ENCODE measurements at places on chromosomes 12 and 14. TPM values are rescaled to one million over a fixed set of nuclear protein-coding genes. Genes with fewer than 3 reads are reported as not detected.

DNA sequence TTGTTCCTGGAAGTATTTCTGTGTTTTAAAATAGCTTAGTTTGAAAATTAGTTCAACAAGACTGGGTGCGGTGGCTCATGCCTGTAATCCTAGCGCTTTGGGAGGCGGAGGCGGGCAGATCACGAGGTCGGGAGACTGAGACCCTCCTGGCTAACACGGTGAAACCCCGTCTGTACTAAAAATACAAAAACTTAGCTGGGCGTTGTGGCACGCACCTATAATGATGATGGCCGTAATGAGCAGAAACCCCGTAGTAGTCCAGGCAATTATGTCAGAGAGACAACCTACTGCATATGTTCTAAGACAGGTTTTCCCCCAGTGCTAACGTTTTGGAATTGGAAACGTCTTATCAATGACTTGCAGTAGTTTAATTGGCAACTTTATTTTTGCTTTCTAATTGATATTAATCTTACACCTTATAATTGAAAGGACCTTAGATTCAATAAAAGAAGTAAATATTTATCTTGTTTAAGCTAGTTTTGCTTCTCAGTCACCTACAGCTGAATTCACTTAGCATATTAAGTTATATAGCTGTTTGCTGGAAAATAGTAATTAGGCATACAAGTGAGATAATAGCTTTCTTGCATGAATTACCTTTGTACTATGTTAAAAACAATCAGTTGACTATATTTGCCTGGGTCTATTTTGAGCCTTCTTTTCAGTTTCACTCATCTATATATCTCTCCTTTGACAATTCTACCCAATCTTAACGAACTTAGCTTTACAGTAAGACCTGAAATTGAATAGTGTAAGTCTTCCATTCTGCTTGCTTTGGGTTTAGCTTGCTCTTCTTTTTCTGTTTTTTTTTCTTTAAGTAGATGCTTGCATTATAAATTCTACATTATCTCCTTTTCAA, 15.6 kb downstream of the CLECL1 start:
- H3K4me1 ChIP-seq = peaks cover 36% of the 10 kb centered on the region
- H3K27ac ChIP-seq = no peak overlapping the region
- peaks cover 26% of the 10 kb centered on the region for H3K36me3 ChIP-seq
- no peak overlapping the region for H3K4me3 ChIP-seq
- DNase-seq = no peak
- no peaks in the 10 kb centered on the region for H3K27me3 ChIP-seq

GRCh38 chr14:24098927-24099813, 5.1 kb downstream of the PCK2 start:
- no peaks in the 10 kb centered on the region for H3K27me3 ChIP-seq
- DNase-seq = no peak
- H3K27ac ChIP-seq = peak overlapping the region; percentile 40
- H3K4me3 ChIP-seq = no peak overlapping the region

DNA sequence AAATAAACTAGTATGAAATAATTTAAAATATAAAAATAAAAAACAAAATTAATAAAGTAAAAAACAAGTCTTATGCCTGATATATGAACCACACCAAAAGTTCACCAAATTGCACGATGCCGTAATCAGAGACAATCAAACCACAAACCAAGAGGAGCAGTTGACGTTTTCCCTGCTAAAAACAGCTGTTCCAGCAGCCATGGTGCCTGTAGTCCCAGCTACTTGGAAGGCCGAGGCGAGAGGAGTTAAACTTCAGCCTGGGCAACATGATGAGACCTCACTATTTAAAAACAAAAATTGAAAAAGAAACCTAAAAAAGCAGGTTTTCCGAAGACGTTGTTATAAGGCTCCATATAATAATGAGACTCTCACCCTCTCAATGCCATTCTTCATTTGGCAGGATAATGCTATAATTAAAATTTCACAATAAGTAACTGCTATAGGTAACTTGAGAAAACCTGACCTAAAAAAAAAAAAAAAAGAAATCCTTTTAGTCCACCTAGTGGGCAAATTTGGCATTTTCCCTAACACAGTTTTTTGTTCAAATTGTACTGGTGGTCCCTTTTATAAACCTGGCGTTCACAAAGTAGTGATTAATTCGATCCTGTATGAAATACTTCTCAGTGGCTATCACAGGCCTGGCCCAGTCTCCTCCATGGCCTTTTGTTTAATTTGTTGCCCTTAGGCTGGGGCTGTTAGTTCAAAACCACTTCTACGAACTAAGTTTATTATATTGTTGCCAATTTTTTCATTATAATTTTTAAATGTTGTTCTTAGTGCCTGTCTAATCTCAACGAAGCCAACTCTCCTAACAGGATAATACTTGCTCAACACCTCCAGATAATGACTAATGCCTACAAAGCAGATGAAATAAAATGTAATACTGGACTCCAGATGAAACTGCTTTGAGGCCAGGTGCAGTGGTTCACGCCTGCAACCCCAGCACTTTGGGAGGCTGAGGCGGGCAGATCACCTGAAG, 62.1 kb downstream of the TNFAIP2 start:
- H3K36me3 ChIP-seq = no peaks in the 10 kb centered on the region
- peaks cover 40% of the 10 kb centered on the region for H3K27me3 ChIP-seq
- H3K4me3 ChIP-seq = no peak overlapping the region
- H3K4me1 ChIP-seq = no peaks in the 10 kb centered on the region
- H3K27ac ChIP-seq = no peak overlapping the region

- peaks cover 1% of the 10 kb centered on the region for H3K36me3 ChIP-seq
- peak overlapping the region; percentile 86 for H3K4me3 ChIP-seq
- no peaks in the 10 kb centered on the region for H3K4me1 ChIP-seq
- DNase-seq = no peak
- H3K27ac ChIP-seq = peak overlapping the region; percentile 67
- peaks cover 10% of the 10 kb centered on the region for H3K27me3 ChIP-seq
Measured at GRCh38 chr14:59463787-59464485, 1.2 kb downstream of the GPR135 start.

DNA sequence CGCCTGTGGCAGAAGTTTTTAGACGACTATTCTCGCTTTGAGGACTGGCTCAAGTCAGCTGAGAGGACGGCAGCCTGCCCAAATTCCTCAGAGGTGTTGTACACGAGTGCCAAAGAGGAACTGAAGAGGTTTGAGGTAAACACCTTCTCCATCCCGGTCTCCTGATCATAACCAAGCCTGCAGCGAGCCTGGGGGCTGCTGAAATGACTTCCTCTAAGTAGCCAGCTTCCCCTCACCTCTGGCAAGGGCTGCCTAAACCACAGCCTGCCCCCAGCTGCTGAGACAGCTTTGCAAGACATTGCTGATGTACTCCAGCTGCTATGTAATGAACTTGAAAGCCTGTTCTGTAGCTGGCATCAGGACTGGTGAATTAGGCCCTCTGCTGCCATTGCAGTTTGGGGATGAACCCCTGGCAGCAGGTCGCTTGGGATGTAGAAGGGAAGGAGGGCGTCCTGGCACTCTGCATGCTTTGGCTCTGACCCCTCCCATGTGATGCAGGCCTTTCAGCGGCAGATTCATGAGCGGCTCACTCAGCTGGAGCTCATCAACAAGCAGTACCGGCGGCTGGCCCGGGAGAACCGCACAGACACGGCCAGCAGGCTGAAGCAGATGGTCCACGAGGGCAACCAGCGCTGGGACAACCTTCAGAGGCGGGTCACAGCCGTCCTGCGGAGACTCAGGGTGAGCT, 84.6 kb downstream of the ESR2 start:
- DNase-seq = no peak
- no peak overlapping the region for H3K27ac ChIP-seq
- no peaks in the 10 kb centered on the region for H3K4me1 ChIP-seq
- H3K27me3 ChIP-seq = no peaks in the 10 kb centered on the region

KCTD10 gene
- total RNA-seq = 48.3 TPM

LALBA gene
- not detected for total RNA-seq

ARMH4 gene
- not detected for total RNA-seq
